ENCODE measurements at places on chromosomes 16 and 17. TPM values are rescaled to one million over a fixed set of nuclear protein-coding genes. Genes with fewer than 3 reads are reported as not detected.

KRT20 gene
- 72.0 TPM for total RNA-seq

GRCh38 chr17:14150619-14151018 lies 81.3 kb downstream of the COX10 start:
- H3K36me3 ChIP-seq: no peaks in the 10 kb centered on the region
- H3K27ac ChIP-seq: no peak overlapping the region
- H3K4me1 ChIP-seq: no peaks in the 10 kb centered on the region
- no peak for DNase-seq
- no peaks in the 10 kb centered on the region for H3K27me3 ChIP-seq
- H3K4me3 ChIP-seq: no peak overlapping the region

TBC1D3G gene
- total RNA-seq: not detected

GRCh38 chr17:54771409-54771915 lies 129.2 kb upstream of the TOM1L1 start:
- H3K4me3 ChIP-seq: no peak overlapping the region
- no peak overlapping the region for H3K27ac ChIP-seq
- no peak for DNase-seq
- no peaks in the 10 kb centered on the region for H3K4me1 ChIP-seq
- H3K36me3 ChIP-seq: no peaks in the 10 kb centered on the region

SPATA32 gene
- total RNA-seq: not detected

ATF7IP2 gene
- total RNA-seq: 20.0 TPM

PRSS22 gene
- total RNA-seq: 33.2 TPM
